ENCODE measurements at places on chromosomes 4 and X.

GRCh38 chrX:28802625-28803024, 215.4 kb downstream of the IL1RAPL1 start:
- DNase-seq = no peak

- DNase-seq = no peak
These were observed 108.1 kb downstream of the DHX15 start for GRCh38 chr4:24476282-24476681.

- no peak for DNase-seq
These were observed 22.8 kb downstream of the VSIG4 start for GRCh38 chrX:66016905-66017658.

DNA sequence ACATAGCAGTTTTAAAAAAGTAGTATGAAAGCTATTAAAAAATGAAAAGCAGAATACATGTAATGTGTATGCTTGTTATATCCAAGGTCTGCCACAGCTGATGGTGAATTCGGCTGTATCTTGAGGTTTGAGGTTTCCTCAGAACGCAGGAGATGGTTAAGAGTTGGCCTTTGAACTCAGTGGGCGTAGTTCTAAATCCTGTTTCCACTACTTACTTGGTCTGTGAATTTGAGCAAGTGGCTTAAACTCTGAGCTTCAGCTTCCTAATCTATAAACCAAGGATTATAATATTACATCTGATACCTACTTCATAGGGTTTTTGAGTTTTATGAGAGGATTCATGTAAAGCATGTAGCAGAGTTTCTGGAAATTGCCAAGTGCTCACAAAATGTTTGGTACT, 125.2 kb downstream of the STIM2 start:
- DNase-seq = peak; percentile 74

GRCh38 chr4:67746797-67747495, 7.2 kb downstream of the GNRHR start:
- peak; percentile 50 for DNase-seq
